ENCODE measurements at places on chromosomes 12 and 14.

DNA sequence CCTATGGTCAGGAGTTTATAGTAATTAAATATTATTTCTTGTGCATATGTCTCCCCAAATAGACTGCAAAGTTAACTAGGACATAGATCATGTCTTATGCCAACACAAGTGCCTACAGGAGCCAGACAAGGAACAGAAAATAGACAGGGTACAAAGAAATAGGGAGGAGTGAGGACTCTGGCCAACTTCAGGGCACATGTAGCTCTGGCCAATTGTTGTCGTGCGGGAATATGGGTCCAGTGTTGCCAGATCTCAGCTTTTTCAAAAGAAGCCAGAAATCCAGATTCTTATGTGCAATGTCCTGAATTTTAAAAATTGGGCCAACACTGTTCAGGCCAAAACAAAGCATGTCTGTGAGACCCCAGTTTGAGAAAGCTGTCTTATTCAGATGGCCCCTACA lies 68.7 kb downstream of the RFX4 start:
- DNase-seq = no peak

- peak; percentile 99 for DNase-seq
Measured at GRCh38 chr14:105490572-105491365, at the start of gene TEDC1. Gene TEDC1, plus strand, starts transcription at chr14:105491246. Its CDS starts 130 bp downstream, at chr14:105491376.

DNA sequence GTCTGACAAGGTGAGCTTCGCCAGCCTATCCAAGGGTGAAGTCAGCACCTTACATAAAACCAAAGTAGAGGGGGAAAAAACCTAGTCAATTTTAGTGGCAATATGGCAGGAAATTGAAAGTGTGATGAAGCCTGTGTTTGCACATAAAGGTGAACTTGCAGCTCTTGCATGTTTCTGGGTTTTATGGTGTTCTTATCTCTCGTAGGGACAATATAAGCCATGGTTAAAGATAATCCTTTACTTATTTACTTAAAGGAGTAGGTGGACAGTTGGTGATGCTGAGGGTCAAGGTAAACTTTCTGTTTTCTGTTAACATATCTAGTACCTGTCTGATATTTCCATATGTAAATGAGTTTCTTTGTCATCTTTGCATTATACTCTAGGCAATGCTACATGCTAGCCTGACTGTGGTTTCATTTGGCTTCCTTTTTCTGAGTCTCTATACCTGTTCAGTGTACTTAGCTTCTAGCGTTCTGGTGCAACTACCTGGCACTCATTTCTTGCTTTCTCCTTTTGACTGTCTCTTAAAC lies 32.8 kb downstream of the CCDC91 start:
- no peak for DNase-seq

- no peak for DNase-seq
Measured at GRCh38 chr12:128586451-128587029, 237.2 kb downstream of the SLC15A4 start.

DNA sequence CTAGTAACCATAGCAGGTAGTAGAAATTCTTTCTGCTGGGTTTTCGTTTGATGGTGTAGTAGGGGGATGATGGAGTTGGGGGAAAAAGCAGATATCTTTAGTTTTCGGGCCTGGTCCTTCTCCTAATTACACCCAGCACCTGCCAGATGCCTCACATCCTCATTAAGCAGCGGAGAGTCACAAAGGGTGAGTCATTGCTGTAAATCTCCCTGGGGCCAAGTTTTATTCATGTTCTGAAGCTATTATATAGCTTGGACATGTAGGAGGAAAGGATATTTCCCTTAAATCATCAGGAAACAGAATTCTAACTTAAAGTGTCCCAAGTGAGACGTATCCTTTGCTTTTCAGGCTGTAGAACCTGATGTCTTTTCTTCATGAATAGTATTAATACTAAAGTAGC lies 4.9 kb upstream of the NECAP1 start:
- no peak for DNase-seq

GRCh38 chr12:50458606-50459005 lies 46.2 kb upstream of the DIP2B start:
- DNase-seq = no peak

DNA sequence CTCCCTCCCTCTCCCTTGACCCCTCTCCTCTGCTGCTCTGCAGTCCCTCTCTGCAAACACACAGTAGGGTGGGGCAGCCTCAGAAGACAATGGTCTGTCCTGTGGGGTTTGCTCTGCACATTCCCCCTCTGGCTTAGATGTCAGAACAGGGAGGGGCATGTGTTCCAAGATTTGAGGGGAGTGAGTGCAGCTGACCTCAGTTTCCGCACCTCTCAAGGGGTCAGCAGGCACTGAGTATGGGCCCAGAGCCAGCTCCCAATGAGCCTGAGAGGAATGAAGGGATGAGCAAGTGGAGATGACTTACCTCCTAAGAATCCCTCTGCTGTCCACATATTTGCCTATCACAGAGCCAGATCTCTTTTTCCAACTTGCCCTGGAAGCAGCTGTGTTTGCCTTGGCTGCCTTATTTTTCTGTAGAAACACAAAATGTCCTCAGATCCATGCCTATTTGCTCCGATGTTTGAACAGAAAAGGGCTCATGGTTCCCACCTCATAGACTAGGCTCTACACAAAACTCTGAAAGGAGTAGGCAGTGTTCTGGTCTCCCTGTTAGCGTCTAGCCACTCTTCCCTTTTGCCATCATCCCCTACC lies 111.4 kb downstream of the CRACR2A start:
- DNase-seq = no peak

DNA sequence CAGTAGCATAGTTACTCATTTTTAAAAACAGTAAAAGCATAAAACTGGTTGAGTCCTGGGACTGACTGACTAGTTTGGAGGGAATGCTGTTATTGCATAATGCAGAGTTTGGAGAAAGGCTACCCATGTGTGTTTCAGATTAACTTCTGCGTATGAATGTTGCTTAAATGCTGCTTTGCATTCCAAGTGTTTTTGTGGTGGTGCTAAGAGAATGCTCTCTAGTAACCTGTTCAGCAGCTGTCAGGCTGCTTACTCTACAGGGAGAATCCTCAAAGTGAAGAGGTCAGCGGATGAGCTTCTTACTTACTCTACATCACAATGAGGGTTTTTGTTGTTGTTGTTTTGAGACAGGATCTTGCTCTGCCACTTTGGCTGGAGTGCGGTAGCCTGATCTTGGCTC lies 4.3 kb downstream of the DLST start:
- no peak for DNase-seq

- no peak for DNase-seq
Measured at GRCh38 chr14:72389200-72389599, 457.0 kb downstream of the RGS6 start.

GRCh38 chr12:110312581-110313360 lies 31.7 kb downstream of the ATP2A2 start:
- no peak for DNase-seq
